Naive thymus-derived CD4-positive, alpha-beta T cell (primary cell): ENCODE measurements at places on chromosomes 11 and 22. TPM values are rescaled to one million over a fixed set of nuclear protein-coding genes. Genes with fewer than 3 reads are reported as not detected.

DNA sequence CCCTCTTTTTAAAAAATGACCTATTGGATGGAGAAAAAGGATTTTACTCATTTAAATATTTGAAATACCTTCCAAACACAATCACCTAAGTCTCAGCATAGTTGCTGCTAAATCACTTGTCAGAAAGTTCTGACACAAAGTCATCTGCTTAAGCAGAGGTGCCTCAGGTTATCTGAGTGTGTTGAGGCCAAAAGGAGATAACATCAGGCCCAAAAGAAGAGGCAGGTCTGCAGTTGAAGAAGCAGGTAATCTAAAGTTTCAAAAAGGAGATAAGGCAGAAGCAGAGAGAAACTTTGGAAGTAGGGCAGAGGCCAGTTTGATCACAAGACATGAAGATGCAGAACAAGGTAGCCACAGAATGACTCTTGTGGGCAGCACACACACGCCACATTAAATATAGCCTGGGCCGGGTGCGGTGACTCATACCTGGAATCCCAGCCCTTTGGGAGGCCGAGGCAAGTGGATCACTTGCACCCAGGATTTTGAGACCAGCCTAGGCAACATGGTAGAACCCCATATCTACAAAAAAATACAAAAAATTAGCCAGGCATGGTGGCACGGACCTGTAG lies 175.7 kb upstream of the API5 start:
- DNase-seq, result no peak
- no peak overlapping the region for H3K4me3 ChIP-seq
- no peaks in the 10 kb centered on the region for H3K36me3 ChIP-seq
- no peaks in the 10 kb centered on the region for H3K27me3 ChIP-seq

DNA sequence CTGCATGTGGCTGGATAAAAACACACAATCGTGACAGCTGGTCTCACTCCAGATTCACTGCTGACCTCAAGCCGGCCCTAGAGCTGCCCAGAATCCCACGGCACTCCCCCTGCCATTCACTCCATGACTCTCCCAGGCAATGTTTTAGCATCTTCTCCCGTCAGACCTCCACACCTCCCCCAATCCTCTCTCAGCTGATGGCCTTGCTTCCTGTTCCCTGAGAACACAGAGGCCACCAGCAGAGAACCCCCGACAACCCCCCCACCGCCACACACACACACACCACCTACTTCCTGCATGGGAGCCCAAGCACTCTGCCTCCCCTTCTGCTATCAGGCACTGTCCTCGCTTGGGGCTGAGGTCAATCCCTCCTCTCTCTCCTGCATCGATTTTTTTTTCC lies 9.3 kb downstream of the TNKS1BP1 start:
- DNase-seq, result no peak
- no peak overlapping the region for H3K27ac ChIP-seq
- H3K4me3 ChIP-seq, result no peak overlapping the region

GRCh38 chr11:88206751-88207150 lies 31.5 kb upstream of the RAB38 start:
- no peak overlapping the region for H3K27ac ChIP-seq
- no peaks in the 10 kb centered on the region for H3K27me3 ChIP-seq
- no peak overlapping the region for H3K4me3 ChIP-seq

GRCh38 chr11:5123802-5124521 lies 14.2 kb downstream of the OR52A5 start:
- H3K36me3 ChIP-seq, result no peaks in the 10 kb centered on the region
- no peaks in the 10 kb centered on the region for H3K27me3 ChIP-seq
- no peaks in the 10 kb centered on the region for H3K4me1 ChIP-seq
- no peak overlapping the region for H3K4me3 ChIP-seq

GRCh38 chr11:93765551-93765950 lies 18.5 kb upstream of the MED17 start:
- no peak for DNase-seq
- H3K4me1 ChIP-seq, result no peaks in the 10 kb centered on the region
- H3K36me3 ChIP-seq, result peaks cover 17% of the 10 kb centered on the region
- no peak overlapping the region for H3K27ac ChIP-seq
- no peaks in the 10 kb centered on the region for H3K27me3 ChIP-seq

IZUMO1R gene
- not detected for total RNA-seq

EIF3D gene
- 209 and 222 TPM in 2 replicates for total RNA-seq

CCDC116 gene
- total RNA-seq, result 0.43 TPM

ZDHHC13 gene
- total RNA-seq, result 17.2 TPM
